CD8-positive, alpha-beta memory T cell (primary cell): ENCODE measurements at places on chromosomes 7 and 10.
A peak's percentile ranks its signal among the peaks of the same experiment; 100 is the strongest.

- DNase-seq = no peak
These were observed 563.4 kb downstream of the ACTR3B start for GRCh38 chr7:153322991-153323390.

DNA sequence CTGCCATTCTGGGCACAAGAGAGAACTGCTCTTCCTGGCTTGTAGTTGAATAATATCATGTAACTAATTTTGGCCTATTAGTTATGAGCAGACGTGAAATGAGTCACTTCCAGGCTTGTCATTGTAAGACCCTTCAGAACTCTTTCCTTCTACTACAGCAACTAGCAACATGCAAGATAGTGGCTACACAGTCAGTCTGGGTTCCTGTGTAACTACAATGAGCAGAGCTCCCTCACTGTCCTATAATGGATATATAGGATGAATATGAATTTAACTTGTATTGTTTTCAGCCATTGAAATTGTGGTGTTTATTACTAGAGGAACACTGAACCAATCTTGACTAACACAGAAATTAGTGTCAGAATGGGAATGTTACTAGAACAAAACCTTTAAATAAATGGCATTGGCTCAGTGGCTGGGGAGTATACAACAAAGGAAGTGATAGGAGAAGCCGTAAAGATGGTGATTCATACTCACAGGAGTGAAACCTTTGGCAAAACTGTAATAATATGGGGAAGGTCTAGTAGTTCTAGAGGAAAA lies 2.9 kb upstream of the MTPN start:
- DNase-seq = no peak

DNA sequence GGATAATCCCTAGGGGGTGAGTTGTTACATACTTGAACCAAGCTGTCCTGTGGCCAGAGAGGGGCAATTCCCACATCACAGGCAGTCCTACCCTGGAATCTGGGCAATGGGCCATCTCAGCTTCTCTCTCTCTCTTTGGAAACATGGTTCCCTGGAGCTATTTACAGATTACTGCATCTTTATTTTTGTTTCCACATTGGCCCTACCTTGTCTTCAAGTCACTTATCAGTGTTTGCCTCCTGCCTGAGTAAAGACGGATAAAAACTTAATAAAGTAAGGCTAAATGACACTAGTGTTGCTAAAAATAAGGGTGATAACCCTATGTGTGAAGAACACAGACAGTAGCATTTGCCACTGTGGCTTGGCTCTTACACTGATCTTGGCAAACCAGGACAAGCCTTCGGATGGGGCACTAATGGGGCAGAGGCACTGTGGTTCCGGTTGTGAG lies 228.2 kb downstream of the GFRA1 start:
- no peak for DNase-seq

- peak; percentile 35 for DNase-seq
These were observed 20.7 kb downstream of the PDGFA start for GRCh38 chr7:498678-499641.

DNA sequence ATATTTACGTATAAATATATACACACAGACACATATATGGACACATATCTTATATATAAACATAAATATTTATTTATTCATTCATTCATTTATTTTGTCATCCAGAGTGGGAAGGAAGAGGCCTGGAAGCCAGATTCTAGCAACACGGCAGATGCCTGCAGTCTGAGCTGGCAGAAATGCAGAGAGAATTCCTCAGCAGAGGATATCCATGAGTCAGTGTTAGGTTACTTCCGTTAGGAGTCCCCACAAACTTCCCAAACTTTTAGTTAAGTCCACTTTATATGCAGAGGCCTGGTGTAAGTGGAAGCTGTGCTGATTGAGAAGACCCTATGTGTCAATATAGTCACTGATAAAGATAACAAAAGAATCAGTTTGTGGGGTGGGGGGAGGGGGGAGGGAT lies 89.6 kb downstream of the PPP1R17 start:
- no peak for DNase-seq

DNA sequence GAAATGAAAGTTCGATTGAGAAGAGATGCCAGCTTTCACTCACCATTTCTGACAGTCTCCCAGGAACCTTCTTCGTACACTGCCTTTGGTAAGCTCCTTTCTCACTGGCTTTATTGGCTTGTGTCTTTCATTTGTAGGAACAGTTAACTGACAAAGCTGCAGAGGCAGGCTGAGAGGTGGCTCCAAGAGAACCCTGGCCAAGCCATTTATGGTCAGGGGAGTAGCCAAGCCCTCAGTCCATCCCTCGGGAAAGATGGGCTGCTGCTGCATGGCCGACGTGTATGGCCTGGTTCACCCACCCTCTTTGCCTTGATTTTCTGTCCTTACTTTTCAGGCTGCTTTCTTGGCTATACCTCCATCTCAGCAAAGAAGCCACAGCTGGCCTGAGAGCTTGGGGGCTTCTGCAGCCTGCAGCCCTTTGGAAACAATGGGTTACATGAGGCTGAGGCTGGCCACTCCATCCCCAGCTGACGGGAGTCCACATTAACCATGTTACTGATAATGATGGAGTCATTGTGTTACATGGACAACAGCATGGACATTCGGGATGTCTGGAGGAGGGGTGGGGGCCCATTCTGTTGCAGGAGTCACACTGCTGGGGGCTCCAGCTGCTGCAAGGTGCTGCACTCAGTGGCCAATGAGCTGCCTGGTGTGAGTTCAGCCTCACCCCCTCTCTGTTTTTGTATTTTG lies at the start of gene OPALIN:
OPALIN (minus strand) TSS at position 152 of the 690 bp plus-strand sequence; CDS start at position 46, 106 bp downstream.
- DNase-seq = no peak

- DNase-seq = no peak
These were observed 191.5 kb downstream of the OTUD1 start for GRCh38 chr10:23630376-23630775.
